Gastrocnemius medialis (tissue), 4 donors: ENCODE measurements at places on chromosomes 12 and 14. TPM values are rescaled to one million over a fixed set of nuclear protein-coding genes. Genes with fewer than 3 reads are reported as not detected.

DGLUCY gene
- 64.9 TPM for total RNA-seq

TPI1 gene
- 697 TPM for total RNA-seq

GRCh38 chr12:112463478-112463877 is 44.7 kb downstream of the PTPN11 start:
- no peak overlapping the region for H3K27ac ChIP-seq
- no peaks in the 10 kb centered on the region for H3K4me1 ChIP-seq
- DNase-seq: no peak
- peaks cover 20% of the 10 kb centered on the region for H3K36me3 ChIP-seq
- H3K27me3 ChIP-seq: no peaks in the 10 kb centered on the region

GRCh38 chr14:103879570-103880347 is 32.4 kb upstream of the PPP1R13B start:
- peaks cover 20% of the 10 kb centered on the region for H3K4me1 ChIP-seq
- no peaks in the 10 kb centered on the region for H3K27me3 ChIP-seq
- H3K27ac ChIP-seq: peak overlapping the region; percentile 45
- DNase-seq: no peak
- peak overlapping the region; percentile 31 for H3K4me3 ChIP-seq

DNA sequence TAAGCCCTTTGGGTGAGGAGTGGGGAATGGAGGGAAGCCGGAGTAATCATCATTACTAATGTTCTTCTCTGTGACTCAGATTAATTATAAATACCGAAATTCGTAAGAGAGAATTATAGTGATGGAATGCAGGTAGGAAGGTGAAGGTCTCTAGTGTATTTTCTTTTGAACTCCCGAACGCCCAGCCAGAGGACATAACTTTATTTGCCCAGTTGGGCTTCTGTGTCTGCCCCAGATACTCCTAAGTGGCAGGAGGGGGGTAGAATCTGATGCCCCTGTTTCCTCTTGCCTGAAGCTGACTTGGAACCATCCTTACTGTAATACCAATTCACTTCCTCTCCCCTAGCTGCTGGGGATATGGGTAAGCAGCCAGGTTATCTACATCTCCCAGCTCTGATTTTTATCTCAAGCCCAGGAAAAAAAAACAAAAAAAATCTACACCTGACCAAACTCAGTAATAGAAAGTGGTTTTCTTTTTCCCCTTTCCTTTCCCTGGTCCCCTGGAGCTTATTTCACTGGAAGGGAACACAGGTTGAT is 84.4 kb upstream of the CISTR start:
- H3K27me3 ChIP-seq: no peaks in the 10 kb centered on the region
- no peaks in the 10 kb centered on the region for H3K4me1 ChIP-seq
- no peaks in the 10 kb centered on the region for H3K36me3 ChIP-seq
- no peak for DNase-seq
- no peak overlapping the region for H3K4me3 ChIP-seq
- H3K27ac ChIP-seq: no peak overlapping the region

DNA sequence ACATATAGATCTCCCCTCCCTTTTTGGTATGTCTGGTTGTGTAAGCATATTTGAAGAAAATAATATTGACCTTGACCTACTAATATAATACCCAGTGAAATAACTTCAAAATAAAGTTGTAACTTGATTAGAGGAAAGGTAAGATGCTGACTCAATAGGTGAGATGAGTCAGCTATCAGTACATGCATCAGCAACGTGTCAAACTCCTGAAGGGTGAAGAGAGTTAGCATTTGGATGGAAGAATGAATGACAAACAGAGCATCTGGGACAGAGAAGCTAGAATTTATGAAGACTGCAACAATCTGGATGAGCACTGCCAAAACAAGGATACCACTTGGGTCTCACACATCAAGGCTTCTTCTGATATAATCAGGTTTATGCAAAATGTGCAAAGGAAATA is 74.9 kb downstream of the PPP2R5E start:
- H3K36me3 ChIP-seq: no peaks in the 10 kb centered on the region
- DNase-seq: no peak
- no peaks in the 10 kb centered on the region for H3K27me3 ChIP-seq
- H3K4me3 ChIP-seq: no peak overlapping the region
